MM.1S (cell line): ENCODE measurements at places on chromosomes 5 and 9.

GRCh38 chr9:131028931-131029573 is 20.1 kb downstream of the LAMC3 start:
- DNase-seq: no peak

- DNase-seq: no peak
These were observed 6.0 kb upstream of the ZDHHC11 start for GRCh38 chr5:856531-857425.

DNA sequence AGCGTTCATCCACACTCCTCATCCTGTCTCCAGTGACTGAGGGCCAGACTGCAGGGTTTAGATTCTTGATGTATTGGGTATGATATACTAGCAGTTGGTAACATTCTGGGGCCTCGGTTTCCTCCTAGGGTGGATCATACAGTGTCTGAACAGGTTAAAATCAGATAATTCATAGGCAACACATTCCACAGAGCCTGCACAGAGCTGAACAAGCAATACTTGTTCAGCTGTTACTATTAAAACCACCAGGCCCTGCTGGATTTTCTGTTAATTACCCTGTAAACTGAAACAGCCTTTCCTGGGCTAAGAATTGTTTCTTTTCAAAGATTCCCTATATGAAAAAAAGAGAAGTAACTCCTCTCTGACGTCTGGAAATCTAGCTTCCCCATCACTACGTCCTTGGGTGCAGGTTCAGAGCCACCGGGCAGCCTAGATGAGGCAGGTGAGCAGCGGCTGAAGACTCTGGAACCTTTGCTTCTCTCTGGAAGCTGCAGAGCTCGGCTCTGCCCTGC is 1313.5 kb upstream of the WWC1 start:
- DNase-seq: no peak

- no peak for DNase-seq
These were observed 1.7 kb upstream of the PLPPR1 start for GRCh38 chr9:101026824-101027223.

- peak; percentile 41 for DNase-seq
These were observed 232.1 kb downstream of the SH3GL2 start for GRCh38 chr9:17810728-17811571.

GRCh38 chr5:91162534-91163381 is 220.4 kb downstream of the ARRDC3 start:
- peak; percentile 84 for DNase-seq

DNA sequence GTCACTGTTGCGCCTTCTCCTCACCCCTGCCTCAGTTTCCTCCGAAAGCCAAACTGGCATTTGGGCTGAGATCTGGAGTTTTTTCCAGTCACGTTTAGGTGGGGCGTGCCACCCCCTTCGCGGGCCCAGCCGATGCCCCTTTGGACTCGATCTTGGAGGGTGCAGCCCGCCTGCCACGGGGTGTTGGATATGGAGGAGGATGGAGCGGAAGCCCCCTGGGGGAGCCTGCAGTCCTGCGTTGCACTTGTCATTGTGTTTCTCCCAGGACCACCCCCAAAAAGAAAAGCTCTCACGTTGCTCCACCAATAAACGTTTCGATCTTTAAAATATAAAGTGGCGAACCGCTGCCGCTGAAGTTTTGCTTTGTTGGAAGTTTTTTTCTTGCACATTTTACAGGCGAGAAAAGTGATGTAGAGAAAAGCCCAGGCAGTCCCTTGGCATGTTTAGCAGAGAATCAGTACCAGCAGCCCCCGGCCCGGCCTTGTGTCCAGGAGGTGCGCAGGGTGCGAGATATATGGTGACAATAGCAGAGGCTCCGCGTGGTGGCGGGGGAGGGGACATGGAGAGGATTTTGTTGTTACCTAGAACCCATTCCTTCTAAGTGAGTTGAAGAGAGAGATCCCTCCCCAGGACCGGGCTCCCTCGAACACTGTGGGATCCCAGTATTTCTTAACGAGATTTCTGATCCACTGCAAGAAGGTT is 681 bp downstream of the F2R start:
- no peak for DNase-seq
